Large intestine (tissue), 12 donors: ENCODE measurements at places on chromosomes 12 and 14. TPM values are rescaled to one million over a fixed set of nuclear protein-coding genes. Genes with fewer than 3 reads are reported as not detected.

TAS2R50 gene
- polyA plus RNA-seq = 0.04 TPM

OVCH1 gene
- 0.28 TPM for polyA plus RNA-seq

WASHC4 gene
- 71.1 TPM for polyA plus RNA-seq

GRCh38 chr14:25537846-25538455 lies 488.0 kb upstream of the STXBP6 start:
- no peaks in the 10 kb centered on the region for H3K27me3 ChIP-seq
- H3K4me3 ChIP-seq = no peak overlapping the region
- H3K27ac ChIP-seq = no peak overlapping the region

- H3K36me3 ChIP-seq = no peaks in the 10 kb centered on the region
- H3K4me1 ChIP-seq = no peaks in the 10 kb centered on the region
- no peaks in the 10 kb centered on the region for H3K27me3 ChIP-seq
- H3K4me3 ChIP-seq = no peak overlapping the region
- no peak for DNase-seq
- no peak overlapping the region for H3K27ac ChIP-seq
Observed at GRCh38 chr14:34387974-34388516, 74.0 kb downstream of the SPTSSA start.

DNA sequence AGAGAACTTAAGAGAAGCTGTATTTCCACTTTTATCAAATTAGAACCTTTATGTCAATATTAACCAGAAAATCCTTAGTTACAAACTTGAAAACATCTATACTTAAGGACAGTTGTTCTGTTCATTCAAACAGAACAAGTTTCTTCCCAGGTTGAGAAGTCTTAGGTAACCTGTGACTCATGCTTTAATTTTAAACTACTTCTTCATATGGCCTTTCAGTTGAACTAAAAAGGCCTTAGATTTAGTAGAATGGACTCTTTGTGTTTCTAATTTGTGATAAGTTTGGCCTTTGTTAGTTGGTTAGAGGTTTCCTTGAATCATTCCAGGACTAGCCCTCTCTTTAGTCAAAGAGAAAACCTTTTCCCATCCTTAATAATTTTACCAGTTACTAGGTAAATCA lies 274.2 kb downstream of the FUT8 start:
- peaks cover 2% of the 10 kb centered on the region for H3K36me3 ChIP-seq
- no peak for DNase-seq
- no peaks in the 10 kb centered on the region for H3K27me3 ChIP-seq
- H3K4me1 ChIP-seq = no peaks in the 10 kb centered on the region
- H3K27ac ChIP-seq = no peak overlapping the region
- no peak overlapping the region for H3K4me3 ChIP-seq

DNA sequence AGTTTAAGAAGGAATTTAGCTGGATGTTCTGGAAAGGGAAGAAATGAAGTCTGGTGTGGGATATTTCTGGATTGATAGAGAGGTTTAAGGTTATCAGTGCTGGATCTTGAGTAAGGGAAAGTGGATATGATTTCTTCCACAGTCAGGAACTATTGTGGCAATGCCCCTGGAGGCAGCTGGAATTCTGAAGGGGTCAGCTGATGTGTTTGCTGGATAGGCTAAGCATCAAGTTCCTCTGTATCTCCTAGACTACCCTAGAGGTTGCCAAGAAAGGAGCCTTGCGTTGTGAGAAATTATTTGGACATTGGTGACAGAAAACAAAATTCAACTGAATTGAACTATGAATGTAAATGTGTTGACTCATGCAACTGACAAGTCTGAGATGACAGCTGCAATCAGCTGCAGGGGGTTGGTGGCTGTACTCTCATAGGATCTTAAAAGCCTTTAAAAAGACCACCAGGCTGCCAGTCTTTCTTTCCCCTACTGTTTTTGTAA lies 244.4 kb downstream of the ATXN7L3B start:
- H3K27ac ChIP-seq = no peak overlapping the region
- no peaks in the 10 kb centered on the region for H3K36me3 ChIP-seq
- H3K27me3 ChIP-seq = no peaks in the 10 kb centered on the region
- DNase-seq = no peak
- no peak overlapping the region for H3K4me3 ChIP-seq

DNA sequence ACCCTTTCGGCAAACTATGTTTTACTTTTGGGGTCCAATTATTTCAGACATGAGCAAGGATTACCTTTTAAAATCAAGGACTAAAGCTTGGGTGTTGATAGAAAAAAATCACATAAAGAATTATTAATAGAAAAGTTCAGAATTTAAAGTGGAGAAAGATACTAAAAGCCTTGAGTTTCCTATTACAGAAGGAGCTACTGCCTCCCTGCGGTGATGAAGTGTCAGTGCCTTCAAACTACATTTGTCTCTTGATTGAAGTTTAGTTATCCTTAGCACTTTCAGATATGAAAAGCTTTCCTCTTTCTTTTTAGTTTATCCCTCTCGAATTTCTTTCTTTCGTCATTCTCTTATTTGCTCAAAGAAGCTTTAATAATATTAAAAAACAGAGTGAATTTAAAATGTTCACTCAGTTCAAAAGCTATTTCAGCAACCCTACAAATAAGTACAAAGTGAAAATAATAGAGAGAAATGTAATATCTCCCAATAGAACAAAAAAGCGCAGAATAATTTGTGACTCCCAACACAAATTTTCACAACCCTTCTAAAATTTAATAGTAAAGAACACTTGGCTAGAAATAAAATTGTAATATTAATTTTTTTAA lies 87.6 kb downstream of the SEC23A start:
- no peak for DNase-seq
- no peaks in the 10 kb centered on the region for H3K27me3 ChIP-seq
- peaks cover 7% of the 10 kb centered on the region for H3K4me1 ChIP-seq

- H3K27me3 ChIP-seq = no peaks in the 10 kb centered on the region
- H3K4me1 ChIP-seq = no peaks in the 10 kb centered on the region
- DNase-seq = no peak
- no peaks in the 10 kb centered on the region for H3K36me3 ChIP-seq
- no peak overlapping the region for H3K27ac ChIP-seq
Observed at GRCh38 chr14:95564060-95564459, 29.2 kb downstream of the GLRX5 start.

DNA sequence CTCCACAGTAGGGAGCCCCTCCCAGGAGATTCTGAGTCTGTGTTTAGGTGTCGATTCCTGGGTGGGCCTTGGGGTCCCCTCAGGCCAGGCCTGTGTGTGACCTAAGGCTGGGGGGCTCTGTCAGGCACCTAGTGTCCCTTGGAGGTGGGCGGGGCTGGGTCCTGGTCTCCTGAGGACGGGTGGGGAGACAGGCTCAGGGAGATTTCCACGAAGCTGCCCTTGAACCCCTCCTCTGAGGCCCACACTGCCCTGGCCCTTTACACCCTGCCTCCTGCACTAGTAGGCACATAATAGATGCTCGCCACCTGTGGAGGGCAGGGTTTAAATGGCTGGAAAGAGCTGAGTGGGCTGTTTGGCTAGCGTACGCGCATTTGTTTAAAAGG lies 32.9 kb downstream of the MEG3 start:
- no peak overlapping the region for H3K27ac ChIP-seq
- no peak overlapping the region for H3K4me3 ChIP-seq
- H3K4me1 ChIP-seq = no peaks in the 10 kb centered on the region
- no peaks in the 10 kb centered on the region for H3K27me3 ChIP-seq

DNA sequence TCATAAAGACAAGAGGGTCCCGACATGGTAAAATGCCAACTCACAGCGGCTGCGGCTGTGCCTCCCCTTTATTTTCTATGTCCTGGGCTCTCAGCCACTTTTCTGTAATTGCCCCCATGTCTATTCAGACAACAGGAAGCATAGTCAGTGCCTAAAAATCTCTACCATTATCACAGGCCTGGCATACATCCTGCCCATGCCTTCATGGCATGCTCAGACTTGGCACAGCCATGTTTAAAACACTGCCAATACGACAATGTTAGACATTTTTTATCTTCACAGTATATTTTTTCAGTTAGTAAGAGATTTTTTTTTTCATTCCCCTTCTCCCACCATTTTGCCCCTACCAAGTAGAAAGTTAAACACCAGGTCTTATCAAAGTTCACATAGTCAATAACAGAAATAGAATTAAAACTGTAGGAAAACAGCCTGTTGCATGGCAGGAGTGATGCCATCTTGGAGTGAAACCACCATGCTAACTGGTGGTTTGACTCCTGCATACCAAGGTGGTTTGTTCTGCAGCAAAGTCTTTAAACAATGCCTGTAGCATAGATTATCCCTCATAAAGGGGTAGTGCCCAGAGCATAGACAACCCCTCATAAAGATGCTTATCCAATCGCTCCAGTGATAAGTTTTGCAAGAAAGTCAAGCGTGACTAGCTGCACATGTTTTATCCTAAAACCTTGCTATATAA lies 18.9 kb upstream of the CERS5 start:
- H3K27ac ChIP-seq = no peak overlapping the region
- peaks cover 58% of the 10 kb centered on the region for H3K36me3 ChIP-seq
- H3K27me3 ChIP-seq = no peaks in the 10 kb centered on the region
- no peak for DNase-seq
- H3K4me1 ChIP-seq = peaks cover 37% of the 10 kb centered on the region

- peak overlapping the region; percentile 26 for H3K27ac ChIP-seq
- no peak overlapping the region for H3K4me3 ChIP-seq
Observed at GRCh38 chr12:1330477-1330827, 263.9 kb downstream of the FBXL14 start.

GRCh38 chr12:5585178-5585577 lies 153.3 kb downstream of the NTF3 start:
- no peaks in the 10 kb centered on the region for H3K4me1 ChIP-seq
- H3K27me3 ChIP-seq = no peaks in the 10 kb centered on the region
- no peaks in the 10 kb centered on the region for H3K36me3 ChIP-seq
- no peak overlapping the region for H3K27ac ChIP-seq
- no peak for DNase-seq

GRCh38 chr12:108812324-108812723 lies 45.1 kb downstream of the SSH1 start:
- DNase-seq = no peak
- H3K4me1 ChIP-seq = no peaks in the 10 kb centered on the region
- H3K27me3 ChIP-seq = no peaks in the 10 kb centered on the region
- peaks cover 74% of the 10 kb centered on the region for H3K36me3 ChIP-seq
- no peak overlapping the region for H3K27ac ChIP-seq

GRCh38 chr12:27828196-27828595 lies 48.2 kb upstream of the MANSC4 start:
- H3K36me3 ChIP-seq = no peaks in the 10 kb centered on the region
- H3K27me3 ChIP-seq = no peaks in the 10 kb centered on the region
- no peak overlapping the region for H3K4me3 ChIP-seq

DNA sequence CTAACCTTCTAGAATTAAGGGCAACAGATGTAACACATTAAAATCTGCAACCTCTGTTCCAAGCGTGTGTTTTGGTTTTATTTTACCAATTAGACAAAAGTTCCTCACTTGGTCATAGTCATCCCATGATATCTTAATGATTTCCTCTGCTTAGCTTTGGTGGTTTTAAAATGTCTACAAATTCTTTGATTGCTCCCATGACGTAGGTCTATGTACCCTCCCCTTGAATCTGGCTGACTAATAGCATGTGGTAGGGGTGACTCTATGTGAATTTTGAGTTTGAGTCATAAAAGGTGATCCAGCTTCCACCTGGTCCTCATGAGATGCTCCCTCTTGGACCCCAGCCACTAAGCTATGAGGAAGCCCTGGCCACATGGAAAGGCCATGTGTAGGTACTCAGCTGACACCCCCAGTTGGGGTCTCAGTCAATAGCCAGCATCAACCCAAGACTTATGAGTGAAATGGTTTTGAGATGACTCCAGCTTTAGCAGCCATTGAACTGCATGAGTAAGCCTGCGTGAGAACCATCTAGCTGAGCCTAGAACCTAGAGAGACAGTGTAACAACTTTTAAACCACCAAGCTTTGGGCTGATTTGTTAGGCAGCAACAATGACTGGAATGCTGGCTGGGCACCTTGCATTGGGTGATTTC lies 247.1 kb downstream of the MSRB3 start:
- H3K36me3 ChIP-seq = no peaks in the 10 kb centered on the region
- no peak for DNase-seq
- H3K4me3 ChIP-seq = no peak overlapping the region
- H3K4me1 ChIP-seq = no peaks in the 10 kb centered on the region
- H3K27ac ChIP-seq = no peak overlapping the region
- no peaks in the 10 kb centered on the region for H3K27me3 ChIP-seq

GRCh38 chr12:3028108-3028507 lies 49.1 kb upstream of the TSPAN9 start:
- no peaks in the 10 kb centered on the region for H3K36me3 ChIP-seq
- no peaks in the 10 kb centered on the region for H3K4me1 ChIP-seq
- no peak overlapping the region for H3K4me3 ChIP-seq
- no peak for DNase-seq

DNA sequence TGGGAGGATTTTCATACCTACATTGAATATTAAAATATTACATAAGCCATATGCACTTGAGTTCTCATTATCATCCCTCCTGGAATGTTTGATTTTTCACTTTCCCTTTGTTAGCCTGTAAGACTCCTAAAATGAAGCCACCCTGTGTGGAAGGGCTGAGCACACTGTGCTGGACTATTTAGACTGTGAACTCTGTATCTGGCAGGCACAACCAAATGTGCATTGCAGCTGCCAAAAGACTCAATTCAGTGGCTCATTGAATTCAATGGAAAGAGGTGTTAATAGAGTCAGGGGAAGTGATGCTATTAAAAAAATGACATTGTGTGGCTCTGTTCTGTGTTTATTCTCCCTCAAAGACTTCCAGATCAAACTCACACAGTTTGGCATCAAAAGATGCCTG lies 111.1 kb downstream of the SMOC1 start:
- no peaks in the 10 kb centered on the region for H3K27me3 ChIP-seq
- no peak overlapping the region for H3K27ac ChIP-seq
- no peaks in the 10 kb centered on the region for H3K36me3 ChIP-seq
- H3K4me3 ChIP-seq = no peak overlapping the region

DNA sequence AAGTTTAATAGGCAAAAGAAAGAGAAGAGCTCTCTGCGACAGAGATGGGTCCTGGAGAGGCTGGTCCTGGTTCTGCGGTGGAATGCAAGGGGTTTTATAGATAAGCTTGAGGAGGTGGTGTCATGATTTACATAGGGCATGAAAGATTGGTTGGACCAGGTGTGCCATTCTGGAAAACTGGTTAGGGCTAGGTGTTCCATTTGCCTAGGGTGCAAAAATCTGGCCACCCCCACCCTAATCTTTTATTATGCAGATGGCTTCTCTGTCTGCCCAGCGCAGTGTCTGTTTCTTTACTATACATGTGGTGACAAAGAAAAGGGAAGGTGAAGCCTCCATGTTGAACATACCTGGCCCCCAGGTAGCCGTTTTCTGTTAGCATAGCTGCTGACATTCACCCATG lies 65.4 kb downstream of the ERC1 start:
- no peak overlapping the region for H3K27ac ChIP-seq
- H3K36me3 ChIP-seq = no peaks in the 10 kb centered on the region
- DNase-seq = no peak
- no peak overlapping the region for H3K4me3 ChIP-seq
- H3K4me1 ChIP-seq = peaks cover 14% of the 10 kb centered on the region

- no peak overlapping the region for H3K4me3 ChIP-seq
- peaks cover 5% of the 10 kb centered on the region for H3K4me1 ChIP-seq
- peak overlapping the region; percentile 12 for H3K27ac ChIP-seq
- peaks cover 7% of the 10 kb centered on the region for H3K36me3 ChIP-seq
Observed at GRCh38 chr14:90777358-90777757, 38.9 kb downstream of the TTC7B start.
